ENCODE measurements at places on chromosomes 5 and 9.

DNA sequence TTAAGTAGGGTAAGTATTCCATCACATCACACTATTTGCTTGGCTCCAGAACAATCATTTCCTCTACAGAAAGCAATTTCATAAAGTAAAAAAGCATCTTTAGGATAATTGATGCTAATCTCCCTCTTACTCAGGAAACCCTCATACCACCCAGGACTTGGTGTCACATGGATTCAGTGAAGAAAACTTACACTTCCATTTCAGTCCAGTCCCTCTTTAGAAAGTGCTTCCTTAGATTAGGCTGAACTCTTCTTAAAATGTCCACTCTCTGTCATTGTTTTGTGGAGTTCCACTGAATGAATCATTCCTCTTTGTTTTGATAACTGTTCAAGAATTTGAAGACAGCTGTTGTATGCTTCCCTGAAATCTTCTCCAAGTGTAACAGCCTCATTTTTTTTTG is 144.0 kb upstream of the ZNF462 start:
- DNase-seq: no peak

DNA sequence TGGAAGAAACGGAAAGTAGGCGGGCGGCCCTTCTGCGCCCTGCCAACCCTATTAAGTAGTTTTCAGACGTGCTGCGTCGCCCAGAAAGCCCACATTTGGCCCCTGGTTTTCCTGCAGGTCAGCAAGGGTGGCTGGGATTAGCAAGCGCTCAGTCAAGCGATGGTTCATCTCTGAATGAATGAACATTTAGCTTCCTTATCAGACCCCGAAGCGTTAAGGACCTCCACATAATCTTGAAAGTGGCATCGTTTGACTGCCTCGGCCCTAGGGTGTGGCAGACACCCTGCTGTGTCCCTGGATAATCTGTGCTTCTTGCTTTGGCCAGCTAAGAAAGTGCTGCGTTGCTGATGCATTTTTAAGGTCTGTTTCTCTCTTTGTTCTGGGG is 684 bp downstream of the TOR1B start:
- DNase-seq: no peak

DNA sequence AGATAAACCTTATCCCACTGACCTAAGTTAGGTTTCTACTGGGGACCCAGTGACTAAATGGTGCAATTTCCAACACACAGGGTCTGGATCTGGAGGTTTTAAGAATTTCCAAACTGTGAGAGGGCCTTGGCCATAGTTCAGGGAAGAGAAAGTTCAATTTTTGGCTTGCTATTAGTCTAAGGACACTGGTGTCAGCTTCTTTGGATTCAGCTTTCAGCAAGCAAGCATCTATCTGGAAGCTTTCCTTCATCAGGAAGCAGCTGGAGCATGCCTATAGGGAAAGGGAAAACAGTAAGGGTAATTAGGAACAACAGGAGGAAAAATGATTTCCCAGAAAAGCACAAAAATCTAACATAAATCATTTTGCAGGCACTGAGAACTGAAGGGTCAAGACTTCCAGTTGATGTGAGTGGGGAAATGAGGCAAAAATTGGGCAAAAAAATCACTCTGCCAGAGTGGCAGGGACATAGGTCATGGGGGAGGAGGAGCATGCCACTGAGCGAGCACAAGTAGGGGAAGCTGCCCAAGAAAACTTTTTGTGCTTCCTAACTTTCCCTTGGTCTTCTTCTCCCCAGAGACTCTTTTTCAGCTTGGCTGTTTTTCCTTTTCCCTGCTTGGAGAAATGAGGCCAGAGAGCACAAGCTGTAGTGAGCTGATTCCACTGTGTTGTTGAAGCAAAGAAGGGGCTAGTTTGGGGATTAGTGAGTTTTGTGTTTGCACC is 299.6 kb downstream of the FGF10 start:
- DNase-seq: no peak

GRCh38 chr9:138006576-138007233 is 129.1 kb downstream of the CACNA1B start:
- no peak for DNase-seq

- peak; percentile 43 for DNase-seq
These were observed 2.1 kb upstream of the MLLT3 start for GRCh38 chr9:20624201-20625002.

- no peak for DNase-seq
These were observed 6.7 kb downstream of the AP3B1 start for GRCh38 chr5:78287833-78288232.

DNA sequence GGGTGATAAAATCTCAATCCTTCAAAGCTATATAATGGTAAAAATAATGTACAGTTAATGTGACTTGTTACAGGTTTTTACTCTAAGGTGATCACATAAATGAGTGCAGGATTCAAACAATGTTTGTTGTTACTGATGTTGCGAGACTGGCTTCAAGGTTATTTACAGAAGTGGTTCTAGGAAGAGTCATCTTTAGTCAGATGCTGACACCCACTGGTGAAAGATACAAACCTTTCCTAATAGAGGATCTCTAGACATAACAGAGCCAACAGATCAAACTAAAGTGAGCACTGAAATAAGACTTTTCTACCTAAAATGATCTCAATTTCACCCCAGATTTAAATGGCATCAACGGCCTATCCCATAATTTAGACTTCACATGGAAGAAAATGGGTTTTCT is 20.2 kb downstream of the ARSB start:
- peak; percentile 12 for DNase-seq

DNA sequence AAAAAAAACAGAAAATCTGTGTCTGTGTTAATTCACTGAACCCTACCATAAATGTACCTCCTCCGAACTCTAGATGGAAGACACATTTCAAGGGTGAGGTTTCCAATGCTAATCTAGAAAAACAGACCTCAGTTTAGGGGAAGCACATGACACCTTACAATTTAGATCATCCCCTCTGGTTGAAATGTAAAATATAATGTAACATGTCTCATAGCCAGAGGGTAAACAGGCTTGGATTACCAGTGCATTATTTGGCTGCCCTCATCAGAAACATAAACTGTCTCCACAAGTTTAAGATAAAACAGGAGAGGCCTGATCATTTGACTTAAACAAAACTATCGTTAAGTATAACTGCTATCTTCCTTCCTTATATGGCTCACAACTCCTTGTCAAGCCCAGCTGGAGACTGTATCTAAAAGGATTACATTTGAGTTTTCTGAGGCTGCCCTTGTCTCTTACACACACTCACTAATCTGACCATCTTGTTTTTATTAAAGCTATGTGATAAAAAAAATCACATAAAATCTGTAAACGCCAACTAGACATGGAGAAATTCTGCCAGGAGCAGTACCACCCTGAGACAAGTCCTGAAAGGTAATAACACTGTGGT is 105.7 kb downstream of the LURAP1L start:
- no peak for DNase-seq

GRCh38 chr5:153404747-153405146 is 85.7 kb upstream of the GRIA1 start:
- DNase-seq: no peak

DNA sequence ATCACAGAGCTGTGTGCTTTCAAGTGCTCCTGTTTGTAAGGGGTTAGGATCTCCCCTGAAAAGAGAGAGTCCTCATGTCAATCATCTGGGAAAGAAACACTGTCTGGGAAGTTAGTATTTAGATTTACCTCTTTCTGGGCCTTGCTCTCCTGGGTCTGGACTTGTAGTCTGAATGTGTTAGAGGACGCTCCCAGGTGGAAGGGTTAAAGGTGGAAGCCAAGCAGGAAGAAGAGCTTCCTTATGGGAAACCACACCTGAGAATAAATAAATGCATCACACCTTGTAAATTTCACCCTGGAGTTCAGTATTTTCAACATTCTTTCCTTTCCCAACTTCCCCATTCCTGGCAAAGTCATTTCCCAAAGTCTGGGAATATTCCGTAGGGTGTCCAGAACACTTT is 1.3 kb downstream of the PLGRKT start:
- no peak for DNase-seq

DNA sequence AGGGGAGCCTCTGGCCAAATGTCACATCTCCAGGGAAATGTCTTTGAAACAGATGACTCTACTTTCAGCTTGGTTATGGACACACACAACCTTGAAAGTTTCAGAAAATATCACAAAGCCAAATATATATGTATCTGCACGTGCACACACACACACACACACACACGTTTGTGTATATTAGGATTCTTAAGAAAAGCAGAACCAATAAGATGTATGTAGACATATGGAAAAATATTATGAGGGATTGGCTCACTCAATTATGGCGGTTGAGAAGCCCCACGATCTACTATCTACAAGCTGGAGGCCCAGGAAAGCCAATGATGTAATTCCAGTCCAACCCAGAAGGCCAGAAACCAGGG is 194.9 kb downstream of the PALM2AKAP2 start:
- DNase-seq: no peak

DNA sequence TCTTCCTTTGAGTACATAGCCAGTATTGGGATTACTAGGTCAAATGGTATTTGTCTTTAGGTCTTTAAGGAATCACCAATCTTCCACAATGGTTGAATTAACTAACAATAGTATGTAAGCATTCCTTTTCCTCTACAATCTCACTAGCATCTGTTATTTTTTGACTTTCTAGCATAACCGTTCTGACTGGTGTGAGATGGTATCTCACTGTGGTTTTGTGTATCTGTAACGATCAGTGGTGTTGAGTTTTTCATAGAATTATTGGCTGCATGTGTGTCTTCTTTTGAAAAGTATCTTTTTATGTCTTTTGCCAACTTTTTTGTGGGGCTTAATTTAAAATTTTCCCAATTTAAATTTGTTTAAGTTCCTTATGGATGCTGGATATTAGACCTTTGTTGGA is 81.5 kb upstream of the ASTN2 start:
- DNase-seq: no peak

- no peak for DNase-seq
These were observed 24.3 kb downstream of the THBS4 start for GRCh38 chr5:80059354-80059980.

DNA sequence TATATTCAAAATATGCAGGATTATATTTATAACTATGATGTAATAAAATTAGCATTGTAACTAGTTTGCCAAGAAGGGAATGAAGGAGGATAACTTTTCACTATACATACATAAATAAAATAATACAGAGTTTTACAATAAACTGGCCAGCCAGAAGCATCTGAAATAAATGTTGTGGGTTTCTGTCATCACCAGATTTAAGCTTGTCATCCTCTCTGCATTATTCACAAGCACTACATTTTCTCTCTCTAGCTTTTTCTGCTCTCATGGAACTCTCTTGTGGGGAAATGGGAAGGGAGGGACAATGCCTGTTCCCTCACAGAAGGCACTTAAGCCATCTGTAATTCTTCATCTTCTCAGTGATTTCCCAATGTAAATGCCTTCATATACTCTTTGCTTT is 626.8 kb downstream of the SEMA5A start:
- DNase-seq: no peak
